ENCODE measurements at places on chromosomes 4 and X.

DNA sequence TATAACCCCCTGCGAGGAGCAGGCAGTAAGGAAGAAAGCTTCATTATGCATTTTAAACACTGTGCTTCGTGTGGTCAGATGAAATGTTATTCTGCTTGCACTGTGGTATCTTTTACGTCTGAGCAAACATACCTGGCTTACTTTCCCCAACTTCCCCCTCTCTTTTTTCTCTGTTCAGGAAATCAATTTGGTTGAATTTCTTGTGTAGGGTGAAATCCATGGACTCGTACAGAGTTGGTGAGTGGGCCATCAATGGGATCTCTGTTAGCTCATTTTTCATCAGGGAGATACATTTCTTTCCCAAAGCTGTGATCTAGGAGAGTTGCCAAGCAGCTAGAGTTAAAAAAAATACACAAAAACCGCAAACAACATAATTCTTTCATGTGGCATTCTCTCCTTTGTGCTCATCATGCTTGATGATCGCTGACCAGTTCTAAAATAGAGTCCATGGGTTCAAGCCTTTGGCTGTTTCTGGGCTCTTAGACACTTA lies 98.5 kb downstream of the FRAS1 start:
- no peak for DNase-seq

- DNase-seq = no peak
Measured at GRCh38 chrX:23628131-23628530, 39.2 kb upstream of the PRDX4 start.

DNA sequence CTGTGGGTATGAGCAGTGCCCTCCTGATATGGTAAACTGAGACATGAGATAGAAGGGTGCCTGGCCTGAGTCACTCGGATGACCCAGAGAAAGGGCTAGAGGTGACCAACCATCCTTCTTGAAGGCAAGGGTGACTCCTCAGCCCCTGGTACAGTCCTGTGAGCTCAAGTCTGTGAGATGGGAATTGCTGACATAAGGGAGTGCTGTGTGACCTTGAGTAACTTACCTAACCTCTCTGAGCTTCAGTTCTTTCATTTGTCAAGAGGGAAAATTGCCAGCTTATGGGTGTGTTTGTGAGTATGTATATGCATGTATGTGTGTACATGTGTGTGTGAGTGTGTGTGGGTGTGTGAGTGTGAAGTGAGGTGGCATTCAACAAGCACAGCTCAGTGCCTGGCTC lies 210.4 kb upstream of the PSAPL1 start:
- no peak for DNase-seq

DNA sequence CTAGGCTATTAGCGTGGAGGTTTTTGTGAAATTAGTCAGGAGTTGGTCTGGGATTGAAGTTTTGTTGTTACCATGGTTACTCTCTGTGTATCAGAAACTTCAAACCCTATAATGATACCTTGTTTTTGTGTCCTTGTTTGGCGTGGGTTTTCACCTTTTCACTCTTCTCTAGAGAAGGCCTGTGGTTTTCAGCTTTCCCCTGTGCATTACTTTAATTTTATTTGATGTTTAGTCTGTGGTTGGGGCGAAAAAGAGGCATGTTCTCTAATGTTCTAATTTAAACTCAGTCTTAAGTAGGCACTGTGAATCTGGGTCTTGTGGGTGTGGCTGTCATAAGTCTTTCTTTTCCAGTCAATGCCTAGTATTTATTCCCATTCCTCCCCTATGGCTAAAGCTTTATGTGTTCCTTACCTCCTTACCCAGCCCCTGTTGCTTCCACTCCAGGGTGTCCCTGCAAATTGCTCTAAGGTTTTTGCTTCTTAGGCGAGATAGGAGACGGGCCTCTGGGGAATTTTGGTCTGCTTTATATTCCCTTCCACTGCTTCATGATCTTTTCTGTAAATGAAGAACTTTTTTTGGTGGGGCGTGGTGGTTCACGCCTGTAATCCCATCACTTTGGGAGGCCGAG lies 326.3 kb upstream of the ZCCHC13 start:
- DNase-seq = no peak

DNA sequence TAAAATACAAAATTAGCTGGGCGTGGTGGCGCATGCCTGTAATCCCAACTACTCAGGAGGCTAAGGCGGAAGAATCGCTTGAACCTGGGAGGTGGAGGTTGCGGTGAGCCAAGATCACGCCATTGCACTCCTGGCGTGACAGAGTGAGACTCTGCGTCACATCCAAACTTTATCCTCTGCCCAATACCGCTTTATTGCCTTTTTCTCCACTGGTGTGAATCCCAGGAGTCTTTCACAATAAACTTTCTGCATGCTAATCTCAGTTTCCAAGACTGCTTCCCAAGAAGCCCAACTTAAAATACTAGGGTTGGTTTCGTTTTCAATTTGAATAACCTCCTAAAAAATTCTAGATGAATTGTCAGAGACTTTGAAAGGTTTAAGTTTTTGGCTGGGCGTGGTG lies 27.2 kb upstream of the DHX15 start:
- DNase-seq = no peak

- no peak for DNase-seq
Measured at GRCh38 chr4:185019456-185020292, 1.4 kb downstream of the HELT start.

GRCh38 chrX:85288992-85289723 lies 45.4 kb downstream of the ZNF711 start:
- DNase-seq = no peak

DNA sequence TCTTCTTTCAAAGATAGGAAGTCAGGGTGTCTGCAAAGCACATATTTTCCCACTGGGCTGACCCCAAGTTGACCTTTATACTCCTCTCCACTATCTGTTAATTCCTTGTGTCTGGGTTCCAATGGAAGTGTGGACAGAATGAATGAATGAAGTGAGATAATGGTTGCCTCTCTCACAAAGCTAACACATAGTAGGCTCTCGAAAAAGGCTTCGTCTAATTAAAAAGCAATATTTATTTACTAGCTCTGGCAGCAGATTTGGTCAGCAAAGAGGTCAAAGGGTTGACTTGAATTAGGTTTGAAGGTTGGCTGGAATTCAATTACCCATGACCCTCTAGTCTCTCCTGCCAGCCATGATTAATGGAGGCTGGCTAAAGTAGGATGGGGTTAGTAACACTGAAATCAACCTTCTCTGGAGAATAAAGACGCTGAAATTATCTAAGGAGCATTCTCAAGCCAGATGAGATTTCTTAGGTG lies 280.3 kb upstream of the KLF3 start:
- DNase-seq = no peak

GRCh38 chr4:150501009-150501727 lies 80.8 kb upstream of the MAB21L2 start:
- no peak for DNase-seq

GRCh38 chr4:75800972-75801371 lies 76.6 kb downstream of the USO1 start:
- no peak for DNase-seq

GRCh38 chr4:7367864-7368277 lies 66.9 kb downstream of the PSAPL1 start:
- DNase-seq = no peak

GRCh38 chr4:77022560-77023179 lies 53.1 kb downstream of the CCNI start:
- no peak for DNase-seq

DNA sequence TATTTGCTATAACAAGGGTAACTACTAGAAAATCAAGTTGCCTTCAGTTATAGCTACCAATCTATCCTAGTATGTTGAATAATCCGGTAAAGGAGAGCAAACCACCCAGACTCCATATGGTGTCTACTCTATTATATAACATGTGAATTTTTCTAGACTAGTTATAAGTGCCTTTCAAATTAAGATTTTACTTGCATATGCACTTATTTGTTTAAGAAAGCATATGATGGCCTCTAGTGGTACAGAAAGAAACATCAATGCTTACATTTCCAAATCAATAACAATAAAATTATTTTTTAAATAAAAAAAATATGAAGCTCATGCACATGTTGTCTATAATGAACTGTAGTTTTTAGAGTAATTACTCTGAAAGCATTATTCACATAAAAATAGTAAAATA lies 1516.4 kb upstream of the PABPC4L start:
- no peak for DNase-seq

DNA sequence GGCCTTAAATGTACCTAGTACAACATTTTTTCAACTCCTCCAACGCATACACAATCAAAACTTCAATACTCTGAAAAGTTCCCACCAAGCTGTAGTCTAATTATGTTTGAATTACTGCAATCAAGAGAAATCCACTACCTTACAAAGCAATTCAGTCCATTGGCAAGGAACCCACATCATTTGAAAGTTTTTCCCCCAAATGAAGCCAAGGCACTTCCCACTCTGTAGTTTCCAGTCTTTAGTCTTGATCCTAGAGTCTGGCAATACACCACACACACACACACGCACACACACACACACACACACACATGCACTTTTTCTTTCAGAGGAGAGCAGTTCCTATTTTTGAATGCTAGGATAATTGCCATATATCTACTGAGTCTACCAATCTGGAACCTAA lies 79.6 kb downstream of the ANTXR2 start:
- no peak for DNase-seq
